ENCODE measurements at places on chromosomes 7 and 10.

DNA sequence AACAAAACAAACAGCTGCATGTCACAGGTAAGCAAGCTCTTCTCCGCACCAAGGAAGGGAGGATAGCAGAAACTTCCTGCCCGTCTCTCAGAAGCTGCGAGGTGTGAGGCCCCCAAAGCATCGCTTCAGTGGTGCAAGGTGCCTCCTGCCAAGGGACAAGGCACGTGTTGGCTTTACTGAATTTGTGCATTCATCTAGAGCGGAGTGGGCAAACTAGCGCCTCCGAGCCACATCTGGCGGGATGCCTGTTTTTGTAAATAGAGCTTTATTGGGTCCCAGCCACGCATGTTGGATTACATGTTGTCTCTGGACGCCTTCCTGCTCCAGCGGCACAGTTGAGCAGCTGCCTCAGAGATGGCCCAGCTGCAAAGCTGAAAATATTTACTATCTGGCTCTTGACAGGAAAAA, 27.7 kb downstream of the PHYH start:
- DNase-seq = no peak

DNA sequence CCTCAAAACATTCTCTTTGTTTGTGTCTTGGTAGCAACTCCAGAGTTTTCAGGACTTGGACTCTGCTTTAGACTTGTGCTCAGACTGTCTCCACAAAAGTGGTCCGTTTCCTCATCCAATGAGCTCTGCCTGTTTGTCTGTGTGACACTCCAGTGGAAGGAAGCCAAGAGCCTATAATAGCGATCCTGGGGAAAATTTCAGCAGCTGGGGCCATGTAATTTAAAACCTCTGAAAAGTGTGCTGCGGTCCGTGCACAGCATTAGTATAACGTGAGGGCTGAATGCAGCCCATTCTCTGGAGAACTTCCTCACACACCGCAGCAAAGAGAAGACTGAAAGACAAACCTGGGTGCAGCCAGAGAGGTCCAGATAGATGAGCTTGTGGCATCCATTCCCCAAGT, at the start of gene LRRC17:
Gene LRRC17, plus strand, starts transcription at position 259 of the 400 bp plus-strand sequence. CDS start 20,914 bp downstream, outside the sequence.
- peak; percentile 88 for DNase-seq

- no peak for DNase-seq
These were observed 401.4 kb downstream of the TNS3 start for GRCh38 chr7:47180516-47180826.

DNA sequence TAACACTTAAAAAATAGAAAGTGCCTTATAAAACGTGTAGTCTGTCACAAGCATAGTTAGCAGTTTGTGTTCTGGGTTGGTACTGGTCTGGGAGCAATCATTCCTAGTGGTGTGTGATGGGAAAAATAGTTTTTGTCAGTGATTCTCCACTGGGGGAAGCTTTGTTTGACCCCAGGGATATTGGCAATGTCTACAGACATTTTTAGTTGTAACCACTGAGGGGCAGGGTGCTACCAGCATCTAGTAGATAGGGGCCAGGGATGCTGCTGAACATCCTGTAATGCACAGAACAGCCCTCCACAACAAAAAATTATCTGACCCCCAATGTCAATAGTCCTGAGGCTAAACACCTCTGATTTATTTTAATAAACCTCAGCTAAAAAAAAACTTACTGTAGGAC, 51.6 kb upstream of the CREB5 start:
- no peak for DNase-seq

GRCh38 chr7:727104-727805, at the start of gene PRKAR1B:
TSS of gene PRKAR1B (minus strand) at chr7:727281. CDS start at chr7:711505, 15,776 bp downstream.
- peak; percentile 63 for DNase-seq

GRCh38 chr10:8637640-8638039, 583.2 kb downstream of the GATA3 start:
- peak; percentile 4 for DNase-seq

DNA sequence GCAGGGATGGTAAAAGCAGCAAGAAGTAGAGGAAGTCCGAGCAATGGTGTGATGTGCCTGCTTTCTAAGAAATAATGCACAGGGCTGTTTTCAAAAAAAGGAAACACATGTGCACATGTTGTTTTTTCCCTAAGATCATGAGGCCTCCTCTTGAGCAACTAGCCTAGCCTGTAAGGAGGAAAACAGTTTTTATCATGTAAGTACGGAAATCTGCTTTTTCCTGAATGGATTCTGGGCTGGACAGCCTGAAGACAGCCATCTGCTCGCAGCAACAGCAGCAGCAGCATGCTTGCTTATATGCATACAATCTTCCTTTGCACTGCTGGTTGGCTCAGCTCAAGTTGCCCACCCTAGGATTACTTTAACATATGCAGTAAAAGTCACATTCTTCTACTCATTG, 87.1 kb downstream of the HIBADH start:
- no peak for DNase-seq

DNA sequence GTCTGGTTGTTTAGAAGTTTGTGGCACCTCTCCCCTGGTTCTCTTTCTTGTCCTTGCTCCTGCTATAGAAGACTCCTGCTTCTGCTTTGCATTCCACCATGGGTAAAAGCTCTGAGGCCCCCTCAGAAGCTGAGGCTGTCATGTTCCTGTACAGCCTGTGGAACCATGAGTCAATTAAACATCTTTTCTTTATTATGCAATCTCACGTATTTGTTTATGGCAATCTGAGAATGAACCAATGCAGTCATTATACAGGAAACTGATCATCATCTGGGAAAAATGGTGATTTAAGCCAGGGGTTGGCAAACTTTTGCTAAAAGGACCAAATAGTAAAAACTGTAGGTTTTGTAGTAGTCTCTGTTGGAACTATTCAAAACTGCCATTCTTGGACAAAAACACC, 175.4 kb downstream of the CSTF2T start:
- DNase-seq = no peak

DNA sequence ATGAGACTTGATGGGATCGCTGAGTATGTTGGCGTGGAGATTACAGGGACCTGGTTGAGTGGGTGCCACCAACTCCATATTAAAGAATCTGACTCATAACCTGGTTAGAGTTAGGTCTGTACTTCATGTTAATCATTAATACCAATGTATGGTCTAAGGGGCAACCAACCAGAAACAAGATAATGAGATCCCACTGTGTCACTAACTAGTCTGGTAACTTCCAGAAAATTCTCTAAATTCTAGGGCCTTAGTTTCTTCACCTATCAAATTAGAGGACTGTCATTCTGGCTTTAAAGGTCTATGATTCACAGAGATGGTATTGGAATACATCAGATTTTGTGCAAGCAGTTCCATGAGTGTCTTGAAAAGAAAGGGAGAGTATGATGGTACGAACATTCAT, 102.2 kb downstream of the SNX10 start:
- no peak for DNase-seq

DNA sequence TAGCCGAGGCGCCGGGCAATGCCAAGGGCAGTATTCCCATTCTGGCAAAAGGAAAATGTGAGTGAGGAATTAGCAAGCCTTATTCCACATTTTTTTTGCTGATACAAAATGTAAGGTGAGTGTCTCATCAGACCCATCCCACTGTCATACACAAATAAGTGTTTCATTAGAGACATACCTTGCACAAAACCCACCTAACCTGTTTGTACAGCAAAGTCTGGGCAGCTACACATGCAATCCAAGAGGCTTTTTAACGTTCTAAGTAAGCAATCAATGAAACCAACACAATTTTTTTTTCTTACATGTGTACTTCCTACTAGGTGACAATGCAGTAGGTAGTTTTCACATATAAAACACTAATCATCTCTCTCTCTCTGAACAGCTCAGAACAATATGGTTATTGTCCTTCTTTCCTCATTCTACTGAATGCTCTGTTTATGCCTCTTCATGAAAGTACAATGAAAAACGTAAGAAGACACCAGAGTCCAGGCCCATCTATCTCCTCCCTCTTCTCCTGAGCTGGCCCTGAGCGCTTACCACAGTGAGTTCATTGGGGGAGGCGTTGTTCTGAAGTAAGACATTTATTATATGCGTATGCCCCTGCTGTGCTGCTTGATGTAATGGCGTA, 217.2 kb downstream of the ANK3 start:
- peak; percentile 96 for DNase-seq

DNA sequence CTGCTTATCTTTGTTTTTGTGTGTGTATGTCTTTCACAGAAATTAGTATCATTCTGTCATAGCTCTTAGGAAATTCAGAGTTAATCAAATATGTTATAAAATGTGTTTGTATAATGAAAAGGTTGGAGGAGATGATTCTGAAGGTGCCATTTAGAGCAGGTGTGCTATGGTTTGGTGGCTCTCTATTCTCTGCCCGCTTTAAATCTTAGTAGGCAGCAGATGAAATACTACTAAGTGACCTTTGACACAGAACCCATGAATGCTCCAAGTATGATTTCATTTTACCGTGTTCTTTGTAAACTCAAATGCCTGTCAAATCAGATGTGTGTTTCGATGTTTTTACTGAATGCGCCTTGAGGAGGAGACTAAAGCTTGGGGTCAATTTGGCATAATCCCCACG, 24.5 kb downstream of the ZEB1 start:
- no peak for DNase-seq

- DNase-seq = no peak
These were observed 36.9 kb upstream of the ZNF518A start for GRCh38 chr10:96092999-96093767.

GRCh38 chr7:43645699-43646226, 62.9 kb downstream of the STK17A start:
- no peak for DNase-seq

- DNase-seq = peak; percentile 5
These were observed 129.9 kb upstream of the LYZL2 start for GRCh38 chr10:30759423-30759822.

DNA sequence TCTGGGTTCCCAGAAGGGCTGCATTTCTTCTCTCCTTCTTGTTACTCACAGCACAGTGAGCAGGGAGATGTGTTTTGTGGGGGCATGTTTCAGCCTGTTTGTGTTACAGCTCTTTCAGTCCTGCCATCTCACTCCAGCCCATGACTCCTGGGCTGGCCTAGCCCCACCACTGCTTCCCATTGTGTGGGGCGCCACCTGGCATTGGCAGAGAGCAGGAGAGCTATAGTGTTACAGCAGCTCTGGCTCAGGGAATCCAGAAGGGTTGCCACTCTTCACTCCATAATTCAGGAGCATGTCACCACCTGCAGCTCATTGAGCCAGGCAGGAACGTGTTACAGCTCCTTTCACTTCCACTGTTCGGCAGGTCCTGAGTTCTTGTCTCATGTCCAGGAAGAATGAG, 30.0 kb downstream of the CLDN12 start:
- DNase-seq = no peak

DNA sequence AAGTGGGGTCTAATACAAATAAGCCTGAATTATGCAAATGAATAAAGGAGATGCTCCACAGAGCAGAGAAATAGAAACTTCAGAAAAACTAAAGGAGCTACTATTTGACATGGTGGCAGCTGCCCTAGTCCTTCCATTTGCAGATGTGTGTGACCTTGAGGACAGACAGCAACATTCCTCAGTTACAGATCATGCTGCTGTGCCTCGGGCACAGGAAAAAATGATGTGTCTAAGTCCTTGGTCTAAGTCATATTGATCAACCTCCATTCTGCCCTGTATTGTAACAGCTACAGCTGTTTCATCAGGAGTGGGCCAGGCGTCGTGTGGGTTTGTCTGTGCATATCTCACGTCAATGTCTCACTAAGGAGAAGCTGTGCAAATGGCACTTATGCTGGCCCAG, 710.4 kb downstream of the TNS3 start:
- DNase-seq = no peak

DNA sequence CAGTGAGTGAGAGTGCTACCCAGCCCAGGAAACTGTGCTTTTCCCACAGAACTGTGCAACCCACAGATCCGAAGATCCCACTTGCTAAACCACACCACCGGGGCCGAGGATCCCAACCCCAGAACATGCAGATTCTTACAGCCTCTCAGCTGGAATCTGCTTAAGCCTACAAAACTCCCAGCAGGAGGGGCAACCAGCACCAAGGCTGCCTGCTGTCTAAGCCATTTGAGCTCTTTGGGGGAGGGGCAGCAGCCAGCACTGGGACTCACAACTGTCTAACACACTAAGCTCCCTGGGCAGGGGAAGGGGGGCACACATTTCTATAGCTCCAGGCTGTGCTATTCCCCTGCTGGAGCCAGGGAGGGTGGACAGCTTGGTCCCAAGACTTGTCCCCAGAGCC, 529.9 kb downstream of the XPNPEP1 start:
- DNase-seq = no peak

- DNase-seq = no peak
These were observed 581.7 kb upstream of the TEX47 start for GRCh38 chr7:89377219-89377618.

DNA sequence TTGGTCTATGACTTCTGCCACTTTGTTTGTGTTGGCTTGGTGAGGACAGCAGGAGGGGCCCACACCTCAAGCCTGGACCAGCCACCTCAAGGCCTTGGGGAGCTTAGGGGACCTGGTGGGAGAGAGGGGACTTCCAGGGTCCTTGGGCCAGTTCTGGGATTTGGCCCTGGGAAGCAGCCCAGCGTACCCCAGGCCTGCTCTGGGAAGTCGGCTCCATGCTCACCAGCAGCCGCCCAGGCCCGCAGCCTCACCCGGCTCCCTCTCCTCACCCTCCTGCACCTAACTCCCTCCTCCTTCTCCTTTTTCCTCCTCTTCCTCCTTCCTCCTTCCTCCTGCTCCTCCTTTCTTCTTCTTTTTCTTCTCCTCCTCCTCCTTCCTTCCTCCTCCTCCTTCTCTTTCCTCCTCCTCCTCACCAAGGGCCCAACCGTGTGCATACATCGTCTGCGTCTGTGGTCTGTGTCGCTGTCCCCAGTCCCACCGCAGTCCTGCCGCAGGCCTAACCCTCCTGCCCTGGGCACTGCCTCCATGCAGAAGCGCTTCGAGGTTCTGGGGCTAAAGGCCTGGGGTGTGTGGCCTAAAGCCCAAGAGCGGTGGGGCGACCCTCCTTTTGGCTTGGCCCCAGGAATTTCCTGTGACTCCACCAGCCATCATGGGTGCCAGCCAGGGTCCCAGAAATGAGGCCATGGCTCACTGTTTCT, 5.3 kb downstream of the EN2 start:
- DNase-seq = peak; percentile 44

DNA sequence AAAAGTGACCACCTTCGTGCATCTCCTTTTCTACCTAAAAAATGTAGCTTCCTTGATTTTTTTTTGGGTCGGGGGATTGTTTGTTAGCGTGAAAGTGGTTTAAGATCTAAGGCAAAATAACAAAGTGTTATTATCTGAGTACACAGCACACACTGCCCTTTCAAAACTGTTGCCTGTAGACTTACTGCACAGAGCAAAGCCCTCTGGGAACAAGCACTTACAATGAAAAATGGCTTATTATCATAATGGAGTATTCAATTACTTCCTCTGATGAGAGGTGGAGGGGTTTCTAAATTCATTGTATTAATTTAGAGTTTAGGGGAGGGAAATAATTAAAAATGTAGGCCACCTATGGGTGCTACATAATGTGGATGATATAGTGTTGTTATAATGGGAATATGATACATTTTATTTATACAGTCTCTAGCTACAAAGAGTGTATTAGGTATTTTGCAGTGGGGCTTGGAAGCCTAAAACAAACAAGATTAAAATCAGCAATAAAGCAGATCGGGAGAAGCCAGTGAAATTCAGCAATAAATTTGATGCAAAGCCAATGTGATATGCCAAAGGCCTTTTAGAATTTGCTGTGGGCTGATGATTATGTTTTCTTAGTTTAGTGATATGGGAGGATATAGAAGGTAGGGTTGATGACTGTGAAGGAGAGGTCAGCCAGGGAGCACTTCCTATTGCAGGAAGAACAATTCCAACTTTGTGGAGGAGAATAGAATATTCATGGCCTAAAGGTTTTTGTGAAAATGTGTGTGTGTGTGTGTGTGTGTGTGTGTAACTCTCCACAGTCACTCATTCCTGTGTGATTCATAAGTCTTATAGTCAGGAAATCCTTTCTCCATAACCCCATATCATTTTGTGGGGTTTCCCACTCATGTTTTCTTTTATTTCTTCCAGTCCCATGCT, 17.7 kb upstream of the EXOC4 start:
- DNase-seq = peak; percentile 82

All from NCI-H526 (cell line).